ENCODE measurements at places on chromosomes 5 and 9.

GRCh38 chr5:154466671-154467070 is 11.4 kb downstream of the HAND1 start:
- no peak for DNase-seq

DNA sequence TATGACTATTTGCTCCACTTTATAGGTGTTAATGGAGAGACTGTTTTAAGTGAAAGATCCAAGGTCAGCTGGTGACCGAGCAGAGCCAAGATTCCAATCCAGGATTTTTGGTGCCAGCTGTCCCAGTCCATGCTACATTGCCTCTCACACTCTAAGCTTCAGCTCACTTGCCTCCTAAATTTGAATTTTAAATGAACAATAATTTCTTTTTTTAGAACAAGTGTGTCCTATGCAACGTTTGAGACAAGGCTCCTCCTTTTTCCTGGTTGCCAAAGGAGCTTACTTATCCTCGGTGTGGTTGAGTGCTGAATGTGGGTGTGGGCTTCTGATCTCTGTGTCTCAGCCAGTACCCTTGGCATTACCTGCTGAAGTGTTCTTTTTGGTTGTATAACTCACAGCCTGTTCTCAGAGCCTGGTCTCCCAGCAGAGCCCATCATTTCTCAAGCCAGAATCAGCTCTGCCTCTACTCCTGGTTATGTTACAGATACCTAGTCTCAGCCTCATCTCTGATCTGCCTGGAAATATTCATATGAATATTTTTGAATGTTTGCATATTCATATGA is 4.0 kb upstream of the PRRC1 start:
- no peak for DNase-seq

GRCh38 chr5:128869970-128870369 is 95.3 kb upstream of the SLC27A6 start:
- no peak for DNase-seq

- no peak for DNase-seq
These were observed 3.5 kb downstream of the RFESD start for GRCh38 chr5:95649842-95650620.

DNA sequence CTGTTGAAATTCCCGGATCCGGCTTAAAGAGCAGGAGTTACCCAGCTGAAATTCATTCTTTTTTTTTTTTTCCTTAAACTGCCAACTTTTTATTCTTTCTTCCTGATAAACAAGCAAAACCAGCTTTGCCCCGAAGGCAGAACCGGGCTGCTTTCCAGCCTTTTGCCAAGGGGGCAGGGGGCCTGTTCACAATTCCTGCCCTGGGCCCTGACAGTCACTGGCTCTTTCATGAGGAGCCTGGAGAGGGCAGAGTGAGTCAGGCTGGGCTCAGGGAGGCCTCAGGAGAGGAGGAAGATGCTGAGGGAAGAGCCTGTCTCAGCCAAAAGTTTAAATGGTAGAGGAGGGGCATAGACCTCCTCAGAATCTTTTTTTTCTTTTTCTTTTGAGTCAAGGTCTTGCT is 4.8 kb downstream of the GLIPR2 start:
- no peak for DNase-seq

DNA sequence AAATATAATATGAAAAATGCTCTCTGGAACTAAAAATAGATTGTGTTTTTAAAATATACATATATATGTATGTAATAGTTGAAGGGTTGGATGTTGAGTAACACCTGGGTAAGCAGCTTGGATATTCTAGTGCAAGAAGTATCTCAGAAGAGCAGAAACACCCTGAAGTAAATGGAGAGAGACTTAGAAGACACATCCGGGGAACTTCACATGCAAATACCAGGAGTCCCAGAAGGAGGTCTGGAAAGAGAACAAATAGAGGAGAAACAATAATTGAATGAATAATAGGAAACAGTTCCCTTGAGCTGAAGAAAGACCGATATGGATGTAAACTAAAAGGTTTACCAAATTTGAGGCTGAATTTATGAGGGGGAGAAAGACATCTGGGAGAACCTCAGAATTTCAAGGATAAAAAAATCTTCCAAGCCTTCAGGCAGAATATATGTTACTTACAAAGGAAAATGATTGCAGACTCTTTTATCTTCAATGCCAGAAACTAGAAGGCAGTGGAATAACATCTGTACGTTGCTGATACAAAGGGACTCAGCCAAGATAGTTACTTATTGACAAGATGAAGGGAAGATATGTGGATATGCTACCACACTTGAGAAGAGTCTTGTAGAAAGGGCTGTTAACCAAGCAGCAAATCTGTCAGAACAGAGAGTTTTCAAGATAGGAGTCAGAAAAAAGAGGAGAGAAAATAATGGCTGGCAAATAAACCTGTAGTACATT is 42.7 kb downstream of the HSDL2 start:
- no peak for DNase-seq

DNA sequence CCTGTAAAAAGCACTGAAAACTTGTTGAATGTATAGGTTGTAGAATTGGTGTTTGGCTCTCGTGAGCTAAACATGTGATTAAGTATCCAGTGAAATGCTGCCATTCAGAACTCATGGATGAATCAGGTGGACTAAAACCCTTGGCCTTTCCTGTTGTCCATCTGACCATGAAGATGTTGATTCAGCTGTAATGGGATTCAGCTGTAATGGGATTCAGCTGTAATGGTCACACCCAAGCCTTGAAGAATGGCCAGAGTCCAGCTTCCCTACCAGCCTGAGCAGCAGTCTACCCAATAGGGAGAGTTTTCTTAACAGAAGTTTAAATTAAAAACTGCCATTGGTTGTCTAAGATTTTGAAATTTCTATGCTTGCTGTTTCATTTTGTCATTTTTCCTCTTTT is 18.1 kb downstream of the MAMDC2 start:
- DNase-seq = no peak

- no peak for DNase-seq
These were observed 92.5 kb upstream of the CPEB4 start for GRCh38 chr5:173795601-173796000.

Data from bone marrow (tissue), 2 donors.